Small intestine (tissue), 16 donors: ENCODE measurements at places on chromosomes 6 and 20.

- DNase-seq: peak; percentile 36
These were observed 157.8 kb downstream of the SCML4 start for GRCh38 chr6:107666084-107666980.

- no peak for DNase-seq
These were observed 3.4 kb upstream of the GZF1 start for GRCh38 chr20:23358563-23358906.

- DNase-seq: no peak
These were observed 261.8 kb upstream of the QKI start for GRCh38 chr6:163152701-163153100.

- no peak for DNase-seq
These were observed 86.7 kb upstream of the KCNQ5 start for GRCh38 chr6:72535124-72535523.

DNA sequence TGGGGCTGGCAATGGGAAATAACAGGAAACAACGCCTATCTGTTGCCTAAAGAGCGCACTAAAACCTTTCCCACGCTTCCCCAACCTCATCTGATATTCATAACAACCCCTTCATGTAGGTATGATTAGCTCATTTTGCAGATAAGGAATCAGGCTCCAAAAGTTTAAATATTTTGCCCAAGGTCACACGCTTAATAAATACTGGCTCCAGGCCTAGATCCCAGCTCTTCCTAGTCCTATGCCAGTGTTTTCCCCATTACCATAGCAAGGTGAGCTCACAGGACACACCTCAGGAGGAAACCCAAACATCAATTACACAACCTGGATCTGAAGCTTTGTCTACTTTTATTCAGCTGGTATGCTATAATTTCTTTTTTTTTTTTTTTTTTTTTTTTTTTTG lies 19.6 kb downstream of the MBOAT1 start:
- peak; percentile 81 for DNase-seq

DNA sequence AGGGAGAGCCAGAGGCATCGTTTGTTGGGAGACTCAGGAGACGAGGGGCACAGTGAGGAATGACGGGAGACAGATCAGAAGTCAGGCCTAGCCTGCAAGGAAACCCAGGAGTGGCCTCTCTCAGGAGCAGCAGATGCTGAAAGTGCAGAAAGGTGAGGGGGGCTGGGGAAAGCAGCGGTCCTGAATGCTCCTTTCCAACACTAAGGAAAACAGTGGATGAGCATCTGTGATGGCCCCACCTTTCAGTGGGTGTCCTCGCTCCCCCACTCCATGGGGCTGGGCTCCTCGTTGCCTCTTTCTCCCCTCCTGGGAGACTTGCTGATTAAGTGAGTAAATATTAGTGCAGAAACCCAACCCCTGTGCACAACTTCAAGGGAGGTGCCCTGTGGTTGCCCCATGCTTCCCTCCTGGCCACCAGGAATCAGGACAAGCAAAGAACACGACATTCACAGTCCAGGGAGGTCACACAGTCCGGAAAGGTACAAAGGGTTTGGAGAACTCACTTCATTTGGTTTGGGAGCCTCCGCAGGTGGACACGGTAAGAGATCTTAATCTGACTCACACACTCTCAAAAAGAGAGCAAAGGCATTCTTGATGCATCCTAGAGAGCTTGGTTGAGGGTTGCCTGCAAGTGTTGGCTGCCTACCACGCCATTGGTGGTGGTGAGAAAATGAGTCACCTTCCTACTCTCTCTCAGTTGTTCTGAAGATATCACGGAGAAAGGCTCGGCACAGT lies 9.7 kb upstream of the BPIFB1 start:
- no peak for DNase-seq

DNA sequence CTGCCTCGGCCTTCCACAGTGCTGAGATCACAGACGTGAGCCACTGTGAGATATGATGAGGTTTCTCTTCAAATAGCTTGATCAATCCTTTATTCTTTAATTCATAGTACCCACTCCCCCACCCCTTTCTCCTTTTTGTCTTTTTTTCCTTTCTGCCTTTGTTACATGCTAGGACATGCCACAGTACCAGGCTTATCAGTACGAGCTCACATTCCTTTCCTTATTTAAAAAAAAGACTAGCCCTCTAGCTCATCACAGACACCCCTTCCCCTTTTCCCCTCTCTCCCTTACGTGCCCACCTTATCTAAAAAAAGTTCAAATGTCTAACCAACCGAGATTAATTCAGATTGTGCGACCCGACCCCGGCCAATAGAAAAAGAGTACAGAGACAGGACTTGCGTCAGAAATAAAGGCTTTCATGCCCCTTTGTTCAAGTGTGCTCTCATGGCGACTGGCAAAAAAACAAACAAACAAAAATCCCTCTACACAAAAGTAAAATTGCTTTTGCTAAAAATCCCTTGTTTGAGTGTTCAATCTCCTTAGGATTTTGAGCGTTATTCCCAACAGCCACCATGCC lies 49.2 kb downstream of the MRAP2 start:
- no peak for DNase-seq

DNA sequence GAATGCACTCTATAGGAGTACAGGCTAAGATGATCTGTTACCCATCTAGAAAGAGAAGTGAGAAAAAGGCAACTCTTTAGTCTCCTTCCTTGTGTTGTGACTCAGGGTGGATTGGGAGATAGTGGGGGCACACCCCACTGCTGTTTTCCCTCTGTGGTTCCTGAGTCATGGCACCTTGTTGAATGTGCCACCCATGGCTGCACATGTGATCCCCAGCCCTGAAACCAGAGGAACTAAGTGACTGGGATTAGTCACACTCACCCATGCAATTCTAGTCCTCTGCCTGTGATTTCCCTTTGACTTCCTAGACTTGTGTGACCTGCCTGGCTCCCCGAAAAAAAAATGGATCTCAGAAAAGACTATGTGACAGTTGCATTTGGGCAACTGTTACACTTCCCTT lies 48.6 kb upstream of the HTR1B start:
- DNase-seq: no peak

GRCh38 chr20:2899243-2899642 lies 26.0 kb downstream of the PTPRA start:
- DNase-seq: no peak

GRCh38 chr6:81875782-81876293 lies 123.4 kb upstream of the TENT5A start:
- DNase-seq: no peak

- DNase-seq: no peak
These were observed 101.8 kb upstream of the NHSL1 start for GRCh38 chr6:138601128-138601527.

- DNase-seq: no peak
These were observed 14.0 kb downstream of the SLC17A9 start for GRCh38 chr20:62966212-62967148.

DNA sequence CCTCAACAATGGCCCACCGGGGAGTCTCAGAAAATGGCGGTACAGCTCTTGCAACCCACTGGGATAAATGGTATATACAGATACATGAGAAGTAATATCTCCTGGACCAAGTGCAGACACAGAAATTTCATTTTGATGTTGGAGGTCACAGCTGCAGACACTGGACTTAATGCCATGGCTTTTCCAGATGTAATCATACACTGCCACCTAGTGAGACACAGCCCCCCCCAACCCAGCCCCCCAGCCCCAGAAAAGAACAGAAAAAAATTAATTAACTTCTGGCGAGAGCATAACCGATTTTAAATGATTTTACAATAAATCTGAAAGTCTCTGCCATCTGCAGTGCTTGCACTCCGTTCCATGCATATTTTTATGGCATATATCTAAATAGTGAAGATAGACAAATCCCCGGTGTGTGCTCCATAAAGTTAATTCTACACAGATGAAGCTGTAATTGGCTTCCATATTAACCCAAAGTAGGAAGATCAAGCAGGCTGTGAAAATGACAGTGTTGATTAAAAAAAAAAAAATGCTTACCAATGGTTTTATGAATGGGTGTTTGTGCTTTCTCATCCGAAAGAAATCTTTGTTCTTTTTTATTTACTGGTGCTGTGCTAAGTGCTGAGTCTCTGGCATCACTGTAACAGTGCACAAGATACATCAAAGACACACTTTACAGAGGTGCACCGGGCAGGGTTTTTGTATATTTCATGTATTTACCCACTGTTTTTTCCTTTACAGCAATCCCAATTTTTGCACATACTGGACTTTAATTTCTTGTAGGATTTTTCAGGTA lies 804.1 kb downstream of the TFAP2A start:
- no peak for DNase-seq

GRCh38 chr20:25543068-25543467 lies 42.3 kb downstream of the NINL start:
- no peak for DNase-seq

- DNase-seq: no peak
These were observed 32.2 kb downstream of the MMUT start for GRCh38 chr6:49430866-49431265.

DNA sequence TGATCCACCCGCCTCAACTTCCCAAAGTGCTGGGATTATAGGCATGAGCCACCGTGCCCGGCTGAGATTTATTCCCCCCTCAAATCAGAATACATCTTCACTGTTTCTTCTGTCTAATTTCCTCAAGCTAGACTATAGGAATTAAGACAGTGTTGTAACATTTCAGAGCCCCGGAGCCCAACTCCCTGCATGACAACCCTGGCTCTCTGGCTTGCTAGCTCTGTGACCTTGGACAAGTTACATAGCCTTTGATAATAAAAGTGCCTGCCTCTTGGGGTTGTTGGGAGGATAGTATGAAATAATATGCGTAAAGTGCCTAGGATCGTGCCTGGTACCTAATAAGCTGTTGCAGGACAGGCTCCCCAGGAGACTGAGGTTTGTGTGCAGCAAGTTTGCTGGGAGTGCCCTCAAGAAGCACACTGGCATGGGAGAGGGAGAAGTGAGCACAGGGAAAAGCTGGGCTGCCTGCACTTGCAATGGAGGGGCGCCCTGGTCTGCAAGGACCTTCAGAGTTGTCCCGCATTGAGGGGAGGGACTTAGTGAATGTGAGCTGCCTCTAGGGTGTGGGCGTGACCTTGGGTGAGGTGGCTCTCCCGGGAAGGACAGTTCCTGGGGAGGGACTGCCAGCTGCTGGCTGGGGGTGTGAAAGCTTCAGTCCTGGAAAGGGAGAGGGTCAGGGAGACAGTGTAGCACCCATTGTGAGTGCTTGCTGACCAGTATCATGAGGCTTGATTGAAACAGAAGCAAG lies 43.4 kb downstream of the TAF8 start:
- DNase-seq: peak; percentile 55

DNA sequence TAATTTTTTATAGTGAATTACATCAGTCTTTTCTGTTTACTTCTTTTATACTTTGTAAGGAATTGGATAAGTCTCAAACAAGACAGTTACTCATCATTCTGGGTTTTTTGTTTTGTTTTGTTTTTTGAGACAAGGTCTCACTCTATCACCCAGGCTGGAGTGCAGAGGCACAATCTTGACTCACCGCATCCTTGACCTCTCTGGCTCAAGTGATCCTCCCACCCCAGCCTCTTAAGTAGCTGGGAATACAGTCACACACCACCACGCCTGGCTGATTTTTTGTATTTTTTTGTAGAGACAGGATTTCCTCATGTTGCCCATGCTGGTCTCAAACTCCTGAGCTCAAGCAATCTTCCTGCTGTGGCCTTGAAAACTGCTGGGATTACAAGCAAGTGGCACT lies 524.3 kb downstream of the EYS start:
- no peak for DNase-seq

- peak; percentile 75 for DNase-seq
These were observed 232.5 kb downstream of the LAMA2 start for GRCh38 chr6:129115471-129115870.

DNA sequence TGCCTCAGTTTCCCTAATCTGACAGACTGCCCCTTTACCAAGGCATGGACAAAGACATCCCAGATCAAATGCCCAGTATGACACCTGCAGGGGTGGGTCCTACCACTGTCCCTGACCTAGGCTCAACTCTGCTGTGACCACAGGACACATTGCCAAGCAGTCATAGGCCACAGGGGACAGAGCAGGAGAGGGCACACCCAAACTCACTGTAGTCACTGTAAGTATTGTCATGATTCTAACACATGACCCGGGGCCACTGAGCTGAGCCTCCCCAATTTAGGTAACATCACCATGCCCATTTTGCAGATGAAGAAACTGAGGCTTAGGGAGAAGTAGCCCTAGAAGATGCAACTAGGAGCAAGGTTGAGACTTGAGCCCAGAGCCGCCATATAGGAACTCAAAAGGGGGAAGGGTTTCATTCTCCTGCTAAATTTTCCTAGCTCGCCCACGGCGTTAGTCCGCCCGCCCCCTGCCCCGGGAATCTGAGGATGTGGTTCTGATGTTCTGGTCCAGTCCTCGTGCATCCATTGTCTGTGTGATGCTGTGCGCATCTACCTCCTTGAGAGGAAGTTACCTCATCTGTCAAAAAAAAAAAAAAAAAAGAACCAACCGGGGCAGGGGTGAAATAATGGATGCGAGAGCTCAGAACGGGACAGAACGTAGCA lies 44.8 kb downstream of the PMEPA1 start:
- DNase-seq: no peak

GRCh38 chr20:59485576-59486454 lies 118.5 kb upstream of the PHACTR3 start:
- no peak for DNase-seq

DNA sequence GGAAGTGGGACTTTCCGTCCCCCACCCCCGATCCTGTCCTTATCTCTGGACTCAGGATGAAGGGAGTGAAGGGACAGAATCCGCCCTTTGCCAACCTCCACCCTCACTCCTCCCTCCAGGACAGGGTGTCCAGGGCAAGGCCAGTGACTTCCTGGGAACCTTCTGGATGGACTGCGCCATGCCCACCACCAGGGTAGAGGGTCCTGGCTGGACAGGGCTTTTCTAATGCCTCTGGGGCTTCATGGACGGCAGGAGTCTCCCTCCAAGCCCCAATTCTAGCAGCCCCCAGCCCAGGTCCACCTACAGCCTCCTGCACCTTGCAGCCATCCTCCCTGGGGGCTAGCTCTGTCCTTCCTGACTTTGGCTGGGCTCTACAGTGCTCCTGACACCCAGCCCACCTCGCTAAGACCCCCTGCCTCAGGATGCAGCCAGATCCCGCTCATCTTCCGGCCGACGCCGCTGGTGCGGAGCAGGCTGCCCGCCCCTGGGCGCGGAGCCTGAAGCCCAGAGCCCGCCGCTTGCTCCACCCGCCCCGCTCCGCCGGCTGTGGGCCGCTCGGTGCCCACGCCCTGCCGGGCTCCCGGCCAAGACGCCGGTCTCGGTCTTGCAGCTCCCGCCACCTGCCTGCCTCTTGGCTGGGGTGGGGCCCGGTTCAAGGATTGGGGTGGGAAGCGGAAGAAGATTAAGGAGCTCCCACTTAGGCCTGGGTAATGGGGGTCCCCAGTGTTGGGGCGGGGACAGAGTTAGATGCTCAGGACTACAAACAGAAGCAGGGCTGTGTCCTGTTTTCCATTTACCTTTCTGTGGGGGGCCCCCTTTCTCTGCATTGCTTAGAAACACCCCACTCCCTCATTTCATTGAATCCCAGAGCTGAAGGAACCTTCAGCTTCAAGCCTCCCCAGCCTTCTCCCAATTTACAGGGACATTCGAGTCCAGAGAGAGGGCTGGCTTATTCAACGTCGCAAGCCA lies 72.8 kb downstream of the MDGA1 start:
- DNase-seq: peak; percentile 56

GRCh38 chr6:11938285-11938890 lies 73.7 kb upstream of the HIVEP1 start:
- peak; percentile 91 for DNase-seq
